HTR-8/SVneo (cell line): ENCODE measurements at places on chromosomes 11 and 22.

GRCh38 chr11:114061048-114061680 lies 1.7 kb downstream of the ZBTB16 start:
- peak; percentile 11 for DNase-seq

- no peak for DNase-seq
These were observed 97.0 kb downstream of the SPON1 start for GRCh38 chr11:14059491-14059890.

GRCh38 chr11:55658031-55658573 lies 3.9 kb upstream of the OR4C6 start:
- DNase-seq: no peak

DNA sequence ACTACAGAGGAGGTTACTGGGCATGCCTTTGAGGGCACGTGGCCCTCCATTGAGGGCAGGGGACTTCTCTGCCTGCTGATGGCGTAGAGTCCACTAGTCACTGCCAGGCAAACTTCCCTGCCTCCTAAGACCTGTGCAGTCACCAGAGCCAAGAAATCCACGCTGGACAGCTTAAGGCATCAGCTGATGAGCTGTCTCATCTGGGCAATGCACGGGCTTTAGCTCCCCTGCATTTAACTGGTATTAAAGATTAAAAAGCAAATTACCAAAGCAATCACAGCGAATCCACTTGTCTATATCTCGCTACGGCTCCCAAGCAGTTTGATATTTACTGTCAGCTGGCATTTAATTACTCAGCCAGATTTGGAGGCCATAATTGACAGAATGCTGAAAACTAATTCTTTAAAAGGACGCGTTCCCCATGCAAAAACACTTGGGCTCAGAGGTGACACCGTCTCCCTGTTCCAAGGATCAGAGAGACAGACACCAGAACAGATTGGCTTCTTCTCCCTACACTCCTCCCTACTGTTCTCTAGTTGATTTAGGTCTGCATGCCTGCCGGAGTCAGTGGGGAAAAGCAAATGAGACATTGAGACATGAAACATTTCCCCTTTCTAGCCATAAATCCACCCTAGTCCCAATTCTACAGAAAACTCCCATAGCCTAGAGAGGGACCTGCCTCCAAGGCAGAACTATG lies 68.5 kb downstream of the SPATA19 start:
- no peak for DNase-seq

DNA sequence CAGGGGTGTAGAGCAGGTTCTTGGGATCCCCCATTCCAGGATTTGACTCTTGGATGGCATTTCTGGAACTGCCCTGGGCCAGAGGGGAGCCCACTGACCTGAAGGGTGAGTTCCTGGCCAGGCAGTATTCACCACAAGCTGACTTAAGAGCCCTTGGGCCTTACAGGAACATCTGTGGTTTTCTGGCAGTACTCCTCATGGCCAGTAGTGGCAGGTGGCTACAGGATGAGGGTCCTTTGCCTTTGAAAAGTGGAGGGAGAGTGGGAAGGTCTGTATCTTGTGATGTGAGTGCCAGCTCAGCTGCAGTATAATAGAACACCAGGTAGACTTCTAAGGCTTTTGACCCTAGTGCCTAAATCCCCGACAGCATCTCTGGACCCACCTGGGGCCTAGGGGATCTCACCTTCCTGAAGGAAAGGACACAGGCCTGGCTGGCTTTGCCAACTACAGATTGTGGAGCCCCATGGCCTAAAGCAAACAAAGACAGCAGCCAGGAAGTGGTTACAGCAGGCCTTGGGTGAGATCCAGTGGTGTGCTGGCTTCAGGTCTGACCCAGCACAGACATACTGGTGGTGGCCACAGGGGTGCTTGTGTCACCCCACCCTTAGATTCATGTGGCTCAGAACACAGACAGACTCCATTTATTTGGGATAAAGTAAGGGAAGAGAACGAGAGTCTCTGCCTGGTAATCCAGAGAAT lies 9.0 kb downstream of the OR51S1 start:
- no peak for DNase-seq

DNA sequence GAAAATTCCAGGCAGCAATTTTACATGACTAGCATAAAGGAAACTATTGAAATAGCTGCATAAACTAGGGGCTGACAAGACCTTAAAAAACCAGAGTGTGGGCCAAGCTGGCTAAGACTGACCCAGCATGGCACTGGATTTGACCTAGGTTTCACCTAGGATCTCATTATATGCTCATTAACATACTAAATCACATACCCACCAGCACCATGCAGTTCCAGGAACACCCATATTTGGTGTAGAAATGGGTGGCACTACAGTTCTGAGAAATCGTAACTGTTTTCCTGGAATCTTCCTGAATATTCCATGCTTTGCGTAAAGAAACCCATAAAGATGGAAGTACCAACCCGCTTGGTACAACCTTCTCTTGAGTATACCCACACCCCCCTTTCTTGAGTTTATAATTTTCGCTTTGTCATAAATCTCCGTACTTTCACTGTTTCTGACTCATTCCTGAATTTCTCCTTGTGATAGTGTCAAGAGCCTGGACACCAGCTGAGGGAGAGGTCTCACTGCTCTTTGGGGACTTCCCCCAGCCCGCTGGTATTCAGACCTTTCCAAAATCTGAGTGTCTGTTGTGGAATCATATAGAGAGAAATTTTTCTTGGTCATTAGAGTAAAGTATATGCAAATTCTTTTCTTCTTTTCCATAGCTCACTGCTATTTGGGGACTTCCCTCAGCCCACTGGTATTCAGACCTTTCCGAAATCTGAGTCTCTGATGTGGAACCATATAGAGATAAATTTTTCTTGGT lies 55.1 kb downstream of the MTMR3 start:
- no peak for DNase-seq

DNA sequence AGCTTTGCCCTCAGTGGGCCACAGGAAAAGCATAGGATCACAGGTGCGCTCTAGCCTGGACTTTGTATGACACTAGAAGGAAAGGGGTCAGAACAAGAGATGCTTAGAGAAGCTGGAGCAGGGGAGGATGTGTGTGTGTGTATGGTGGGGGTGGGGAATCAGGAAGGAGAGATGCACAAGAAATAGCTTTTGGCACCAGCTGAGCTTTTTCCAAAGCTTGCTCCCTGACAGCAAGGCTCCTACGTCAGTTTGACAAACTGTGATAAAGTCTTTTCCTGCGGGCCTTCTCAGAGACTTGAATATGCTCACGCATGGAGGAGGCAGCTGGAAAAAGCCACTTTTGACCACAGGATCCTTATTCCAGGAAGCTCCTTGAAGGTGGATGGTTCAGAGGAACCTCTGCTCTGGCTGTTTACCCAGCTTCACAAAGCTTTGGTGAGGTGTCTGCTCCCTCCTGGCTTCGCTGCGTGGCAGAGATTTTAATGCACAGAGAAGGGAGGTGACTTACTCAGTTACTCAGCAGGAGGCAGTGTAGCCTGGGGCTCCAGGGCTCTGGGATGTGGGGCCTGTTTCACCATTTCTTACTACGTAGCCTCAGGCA lies 3.9 kb downstream of the CDC42EP1 start:
- DNase-seq: no peak
